ENCODE measurements at places on chromosomes 12 and 14. TPM values are rescaled to one million over a fixed set of nuclear protein-coding genes. Genes with fewer than 3 reads are reported as not detected.

PIWIL1 gene
- total RNA-seq = not detected

PDE3A gene
- total RNA-seq = 127 TPM

- DNase-seq = no peak
These were observed 1.7 kb downstream of the ATF7 start for GRCh38 chr12:53624458-53624857.

- no peak for DNase-seq
These were observed 1048.5 kb downstream of the GALC start for GRCh38 chr14:86944434-86944833.

- no peak for DNase-seq
These were observed 183.6 kb downstream of the FBXL14 start for GRCh38 chr12:1410794-1411193.

DNA sequence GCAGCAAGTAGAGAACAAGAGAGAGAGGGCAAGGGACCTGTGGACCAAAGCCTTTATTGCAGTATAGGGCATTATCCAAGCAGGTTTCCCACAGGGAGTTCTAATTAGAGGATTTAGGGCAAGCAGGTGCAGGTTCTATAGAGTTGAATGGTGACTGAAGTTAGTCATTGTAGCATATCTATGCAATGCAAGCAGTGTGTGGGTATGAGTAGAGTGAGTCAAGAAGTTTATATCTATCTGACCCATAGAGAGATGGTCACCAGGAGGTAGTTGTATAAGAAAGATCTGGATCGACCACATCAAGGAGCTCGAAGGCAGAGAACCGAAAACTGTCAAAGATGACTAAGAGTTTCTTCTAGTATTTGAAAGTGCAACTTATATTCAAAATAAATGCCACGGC is 167.3 kb downstream of the PLCZ1 start:
- no peak for DNase-seq

DNA sequence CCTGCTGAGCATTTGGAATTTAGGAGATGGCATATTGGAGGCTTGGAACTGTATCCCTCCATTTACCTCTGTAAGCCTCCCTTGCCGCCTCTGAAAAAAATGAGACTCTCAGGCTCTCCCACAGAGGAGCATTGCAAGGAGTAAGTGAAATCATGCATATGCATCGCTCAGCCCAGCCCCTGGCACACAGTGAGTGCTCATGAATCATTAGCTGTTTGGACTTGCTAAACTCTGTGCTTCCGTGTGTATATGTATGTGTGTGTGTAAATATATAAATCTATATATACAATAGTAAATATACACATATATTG is 17.1 kb upstream of the TBX3 start:
- no peak for DNase-seq

Data from right atrium auricular region (tissue), 2 donors.